ENCODE measurements at places on chromosomes 2 and 18. TPM values are rescaled to one million over a fixed set of nuclear protein-coding genes. Genes with fewer than 3 reads are reported as not detected.

SFT2D3 gene
- 4.8 TPM for total RNA-seq

SCG2 gene
- total RNA-seq, result not detected

DLX1 gene
- 0.07 TPM for total RNA-seq

SH3RF3 gene
- total RNA-seq, result 7.4 TPM

MDH1B gene
- 0.35 TPM for total RNA-seq

GRCh38 chr2:68387408-68388350 lies 22.6 kb downstream of the PLEK start:
- DNase-seq, result no peak

DNA sequence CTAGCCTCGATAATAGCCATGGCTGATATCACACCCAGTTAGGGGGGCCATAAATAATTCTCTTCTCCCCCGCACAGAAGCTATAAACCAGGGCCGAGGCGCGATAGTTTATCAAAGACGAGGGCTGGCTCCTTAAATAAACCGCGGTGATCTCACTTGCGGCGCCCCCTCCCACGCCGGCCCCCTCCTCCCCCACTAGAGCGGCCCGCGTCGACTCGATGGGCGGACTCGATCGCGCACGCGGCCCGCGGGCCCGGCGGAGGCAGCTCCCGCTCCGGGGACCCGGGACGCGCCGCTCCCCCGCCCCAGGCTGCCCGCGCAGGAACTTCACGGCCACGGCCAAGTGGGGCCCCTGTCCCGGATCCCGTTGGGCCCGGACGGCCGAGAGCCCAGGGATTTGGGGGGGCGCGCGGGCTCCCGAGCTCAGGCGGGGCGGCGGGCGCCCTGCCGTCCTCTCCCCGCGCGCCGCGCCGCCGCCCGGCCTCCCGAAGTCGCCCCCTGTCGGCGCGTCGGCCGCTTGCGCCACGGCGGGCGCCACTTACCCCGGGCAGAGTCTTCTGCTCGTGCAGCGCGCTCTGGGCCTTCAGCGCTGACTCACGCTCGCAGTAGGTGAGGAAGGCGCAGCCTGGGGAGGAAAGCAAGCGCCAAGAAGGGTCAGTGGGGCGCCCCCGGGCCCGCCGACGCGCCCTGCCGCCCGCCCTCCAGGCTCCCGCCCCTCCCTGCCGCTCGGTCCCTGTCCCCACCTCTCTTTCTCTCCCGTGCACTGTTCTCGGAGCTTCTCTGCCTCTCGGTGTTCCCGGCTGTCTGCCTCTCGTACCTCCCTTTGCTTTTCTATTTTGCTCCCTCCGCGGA lies 80.4 kb downstream of the CELF4 start:
- DNase-seq, result no peak

DNA sequence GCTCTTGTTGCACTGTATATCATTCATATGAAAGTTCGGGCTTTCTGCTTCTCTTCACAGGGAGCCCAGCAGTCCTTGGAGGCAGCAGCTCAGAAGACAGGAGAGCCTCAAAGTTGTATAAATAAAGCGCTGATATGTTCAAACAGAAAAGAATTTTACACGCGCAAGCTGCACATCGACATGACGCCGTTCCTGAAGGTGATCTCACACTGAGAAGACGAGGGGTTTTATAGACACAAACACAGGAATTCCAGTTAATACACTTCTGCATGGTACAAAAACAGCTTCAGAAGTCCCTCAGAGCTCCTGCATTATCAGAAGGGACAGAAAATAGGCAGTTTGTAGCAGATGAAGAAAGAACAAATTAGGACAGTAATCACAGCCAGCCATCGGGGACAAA lies 81.6 kb downstream of the KIAA2012 start:
- DNase-seq, result no peak

- no peak for DNase-seq
Measured at GRCh38 chr2:126835261-126835660, 63.4 kb upstream of the TEX51 start.

- DNase-seq, result no peak
Measured at GRCh38 chr18:70384181-70384790, 95.4 kb downstream of the SOCS6 start.

DNA sequence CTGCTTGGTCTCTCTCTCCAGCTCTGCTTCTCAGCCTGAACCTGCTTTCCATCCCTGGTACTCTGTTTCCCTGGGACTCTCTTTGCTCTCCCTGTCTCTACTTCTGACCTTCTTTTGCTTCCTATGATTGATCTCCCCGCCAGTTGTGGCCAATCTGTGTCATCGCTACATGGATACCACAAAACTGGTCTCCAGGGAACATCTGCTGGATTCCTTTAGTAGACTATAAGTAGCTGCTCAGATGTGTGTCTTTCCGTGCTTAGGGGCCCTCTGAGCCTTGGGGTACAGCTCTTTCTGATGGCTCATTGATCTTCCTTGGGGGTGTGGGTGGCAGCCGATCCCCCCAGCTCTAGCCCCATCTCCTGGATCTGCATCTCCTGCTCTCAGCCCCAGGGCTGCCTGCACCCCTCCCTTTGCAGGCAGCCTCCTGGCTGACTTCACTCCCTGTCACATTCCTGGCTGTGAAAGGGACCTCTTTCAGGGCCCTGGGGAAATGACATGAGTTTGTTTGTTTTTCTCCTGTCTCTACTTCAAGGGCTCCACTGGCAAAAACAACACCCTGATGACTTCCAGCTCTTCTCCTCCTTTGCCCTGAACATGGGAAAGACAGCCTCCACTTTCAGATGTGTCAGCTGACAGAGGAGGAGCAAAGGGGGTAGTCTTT lies 333.7 kb downstream of the CYP26B1 start:
- no peak for DNase-seq

GRCh38 chr2:62505109-62505749 lies 766 bp downstream of the TMEM17 start:
- DNase-seq, result no peak

DNA sequence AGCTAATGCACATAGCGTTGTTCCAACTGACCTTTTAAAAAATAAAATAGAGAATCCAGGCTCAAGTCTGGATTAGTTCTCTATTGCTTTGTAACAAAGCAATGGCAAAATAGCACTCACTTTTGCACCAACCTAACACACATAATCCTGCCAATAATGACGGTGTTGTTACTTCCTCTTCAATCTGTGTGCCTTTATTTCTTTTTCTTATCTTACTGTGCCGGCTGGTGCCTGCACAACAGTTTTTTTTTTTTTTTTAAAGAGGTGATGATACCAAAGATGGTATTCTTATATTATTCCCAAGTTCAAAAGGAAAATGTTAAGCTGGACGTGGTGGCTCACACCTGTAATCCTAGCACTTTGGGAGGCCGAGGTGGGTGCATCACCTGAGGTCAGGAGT lies 3.4 kb downstream of the PLB1 start:
- no peak for DNase-seq

DNA sequence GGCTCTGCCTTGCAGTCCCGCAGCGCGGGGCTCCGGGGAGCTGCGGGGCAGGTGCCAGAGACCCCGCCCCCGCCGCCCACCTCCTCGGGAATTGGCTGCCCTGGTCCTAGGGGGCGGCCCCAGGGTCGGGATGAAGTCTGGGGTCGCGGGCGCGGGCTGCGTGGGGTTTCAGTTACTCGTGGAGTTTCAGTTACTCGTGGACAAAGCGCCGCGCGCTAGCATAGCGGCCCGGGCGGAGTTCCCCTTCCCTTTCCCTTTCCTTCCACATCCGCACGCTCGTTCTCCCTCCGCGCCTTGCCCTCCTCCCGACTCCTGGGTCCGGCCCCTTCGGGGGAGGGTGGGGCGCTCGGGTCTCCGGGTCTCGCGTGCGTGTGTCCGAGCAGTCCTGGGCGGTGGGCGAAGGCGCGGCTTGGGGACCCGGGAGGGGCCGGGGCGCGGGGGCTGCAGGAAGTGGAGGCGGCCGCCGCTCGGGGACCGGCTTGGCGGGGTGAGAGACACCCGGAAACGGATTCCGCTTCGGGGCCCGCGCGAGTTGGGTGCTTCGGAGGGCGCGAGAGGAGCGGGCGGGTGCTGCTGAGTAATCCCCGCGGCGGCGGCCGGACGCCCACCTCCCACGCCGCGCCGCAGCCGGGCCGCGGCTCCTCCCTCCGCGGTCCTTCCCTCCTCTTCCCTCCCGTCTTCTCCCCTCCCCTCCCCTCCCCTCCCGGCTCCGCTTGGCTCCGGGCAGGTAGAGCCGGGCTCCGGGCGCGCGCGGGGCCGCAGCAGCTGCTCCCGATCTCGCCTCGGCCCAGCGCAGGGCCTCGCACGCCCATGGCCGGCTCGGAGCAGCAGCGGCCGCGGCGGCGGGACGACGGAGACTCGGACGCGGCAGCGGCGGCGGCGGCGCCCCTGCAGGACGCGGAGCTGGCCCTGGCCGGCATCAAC lies at the start of gene TTC39C:
Gene TTC39C, plus strand, starts transcription at position 693 of the 924 bp plus-strand sequence. Its CDS starts 118 bp downstream, at position 811.
- DNase-seq, result no peak

DNA sequence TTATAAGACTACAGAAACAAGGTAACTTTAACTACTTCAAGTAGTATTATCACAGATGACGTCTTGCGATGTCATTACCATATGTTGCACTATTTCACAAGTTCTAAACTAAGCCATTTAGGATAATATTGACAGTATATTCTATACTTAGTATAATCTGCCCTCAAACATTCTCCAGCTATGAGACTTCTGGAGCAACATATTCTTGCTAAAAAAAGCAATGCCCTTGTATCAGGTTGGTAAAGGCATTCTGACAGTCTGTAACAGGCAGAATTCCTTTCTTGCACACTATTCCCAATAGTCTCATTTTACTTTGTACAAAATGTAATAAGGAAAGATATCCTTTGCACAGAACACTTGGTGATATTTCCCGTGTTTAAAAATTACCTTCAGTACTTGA lies 694.8 kb upstream of the PKDCC start:
- no peak for DNase-seq

- DNase-seq, result no peak
Measured at GRCh38 chr2:230942920-230943896, 18.2 kb upstream of the GPR55 start.
